ENCODE measurements at places on chromosomes 3 and 15. TPM values are rescaled to one million over a fixed set of nuclear protein-coding genes. Genes with fewer than 3 reads are reported as not detected.

The MOBP gene
- 0.13 TPM for total RNA-seq

The NLGN1 gene
- total RNA-seq: not detected

The ZNF502 gene
- 5.0 TPM for total RNA-seq

- DNase-seq: no peak
Measured at GRCh38 chr3:66625505-66626216, 124.8 kb upstream of the LRIG1 start.

- no peak for DNase-seq
Measured at GRCh38 chr3:30470496-30470895, 135.9 kb upstream of the TGFBR2 start.

DNA sequence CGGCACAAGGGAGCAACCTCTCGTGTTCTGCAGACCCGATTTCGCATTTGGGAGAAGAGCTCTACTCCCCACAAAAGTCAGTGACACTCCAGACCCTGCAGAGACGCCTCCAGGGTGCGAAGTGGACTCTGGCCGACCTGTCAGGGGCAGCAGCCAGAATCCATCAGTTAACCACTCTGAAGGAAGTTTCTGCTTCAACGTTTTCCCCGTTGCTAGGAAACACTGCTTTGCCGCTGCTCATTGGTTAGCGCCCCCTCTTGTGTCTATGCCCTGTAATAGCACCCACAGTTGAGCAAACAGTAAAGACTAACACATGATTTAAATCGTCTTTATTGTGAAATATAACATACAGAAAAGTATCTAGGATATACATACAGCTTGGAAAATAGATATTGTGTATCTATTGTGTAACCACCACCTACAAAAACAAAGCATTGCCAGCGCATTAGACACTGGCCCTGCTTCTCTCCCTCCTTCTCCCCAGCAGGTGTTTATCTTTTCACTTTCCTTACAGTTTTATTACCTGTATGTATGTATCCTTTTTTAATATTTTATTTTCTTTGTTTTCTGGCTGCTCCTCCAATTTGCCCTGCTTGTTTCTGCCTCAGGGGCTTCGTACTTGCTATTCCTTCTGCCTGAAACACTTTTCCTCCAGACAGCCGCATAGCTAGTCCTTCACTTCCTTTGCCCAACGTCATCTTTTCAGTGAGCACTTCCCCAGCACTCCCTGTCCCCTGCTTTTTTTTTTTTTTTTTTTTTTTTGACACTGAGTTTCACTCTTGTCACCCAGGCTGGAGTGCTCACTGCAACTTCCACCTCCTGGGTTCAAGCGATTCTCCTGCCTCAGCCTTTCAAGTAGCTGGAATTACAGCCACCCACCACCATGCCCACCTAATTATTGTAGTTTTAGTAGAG, 38.8 kb downstream of the TMEM40 start:
- DNase-seq: peak; percentile 45

DNA sequence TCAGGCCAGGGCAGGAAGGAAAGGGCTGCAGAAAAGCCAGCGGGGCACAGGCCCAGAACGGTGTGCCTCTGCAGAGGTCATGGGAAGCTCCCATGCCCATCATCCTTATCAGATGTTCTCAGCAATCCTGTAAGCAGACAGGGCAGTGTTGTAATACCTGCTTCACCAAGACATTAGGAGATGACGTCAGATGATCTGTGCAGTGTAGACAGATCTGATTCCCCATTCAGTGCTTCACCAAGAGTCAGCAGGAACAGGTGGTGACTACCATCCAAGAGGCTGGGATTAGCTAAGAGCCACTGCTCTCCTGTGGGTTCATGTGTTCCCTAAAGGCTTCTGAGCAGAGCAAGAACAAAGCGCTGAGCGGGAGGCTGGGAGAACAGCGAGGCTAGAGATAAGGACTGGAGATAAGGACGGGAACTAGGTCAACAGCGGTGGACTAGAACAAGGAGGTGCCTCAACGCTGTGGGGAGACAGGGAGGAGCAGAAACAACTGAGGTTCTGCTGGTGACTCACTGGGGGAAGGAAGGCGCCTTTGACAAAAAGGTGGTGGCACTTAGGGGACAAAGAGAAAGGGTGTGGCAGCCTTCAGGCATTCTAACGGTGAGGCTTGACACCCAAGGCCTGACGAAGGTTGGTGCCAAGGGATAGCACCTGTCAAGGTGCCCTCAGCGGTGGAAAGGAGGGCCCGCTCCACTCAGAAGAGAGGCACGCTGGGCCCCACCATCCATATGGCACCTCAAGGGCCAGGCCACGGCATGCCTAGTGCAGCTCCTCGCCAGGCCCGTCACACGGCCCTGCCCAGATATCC, 28.4 kb downstream of the CCDC12 start:
- no peak for DNase-seq
